ENCODE measurements at places on chromosomes 11 and 22.

GRCh38 chr22:44261861-44262595, 50.7 kb downstream of the SHISAL1 start:
- DNase-seq = no peak

GRCh38 chr22:35785181-35785923, 67.7 kb downstream of the APOL5 start:
- DNase-seq = no peak

- no peak for DNase-seq
These were observed 501 bp downstream of the CD151 start for GRCh38 chr11:833114-833791.

DNA sequence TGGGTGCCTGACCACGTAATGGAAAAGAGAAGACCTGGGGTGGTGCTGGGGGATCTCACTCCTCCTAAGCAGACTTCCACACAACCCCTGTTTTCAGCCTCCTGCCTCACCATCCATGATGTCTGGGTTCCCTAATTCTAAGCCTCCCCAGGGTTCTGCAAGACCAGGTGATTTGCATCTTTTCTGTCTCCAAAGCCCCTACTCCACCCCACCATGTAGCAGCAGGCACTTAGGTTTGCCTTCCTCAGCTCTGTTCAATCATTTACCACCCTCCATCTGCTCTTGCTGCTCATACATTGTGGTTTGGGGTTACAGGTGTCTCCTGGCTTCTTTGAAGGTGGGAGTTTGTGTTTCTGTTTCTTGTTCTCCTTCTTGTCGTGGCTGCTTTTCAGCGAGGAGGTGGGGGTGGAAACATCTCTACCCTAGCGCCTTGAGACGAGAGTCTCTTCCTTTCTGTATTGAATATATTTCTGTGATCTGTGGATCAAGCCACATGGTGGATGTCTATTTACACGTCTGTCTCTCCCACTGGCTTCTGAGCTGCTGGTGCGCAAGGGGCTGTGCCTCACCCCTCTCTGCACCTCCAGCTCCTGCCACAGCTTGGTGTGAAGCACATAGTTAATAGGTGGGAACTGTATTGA, 6.6 kb upstream of the SSTR3 start:
- DNase-seq = peak; percentile 71

GRCh38 chr11:69880826-69881445, 61.7 kb upstream of the FGF3 start:
- DNase-seq = no peak

- DNase-seq = no peak
These were observed 648.4 kb downstream of the ETS1 start for GRCh38 chr11:127939000-127939399.

DNA sequence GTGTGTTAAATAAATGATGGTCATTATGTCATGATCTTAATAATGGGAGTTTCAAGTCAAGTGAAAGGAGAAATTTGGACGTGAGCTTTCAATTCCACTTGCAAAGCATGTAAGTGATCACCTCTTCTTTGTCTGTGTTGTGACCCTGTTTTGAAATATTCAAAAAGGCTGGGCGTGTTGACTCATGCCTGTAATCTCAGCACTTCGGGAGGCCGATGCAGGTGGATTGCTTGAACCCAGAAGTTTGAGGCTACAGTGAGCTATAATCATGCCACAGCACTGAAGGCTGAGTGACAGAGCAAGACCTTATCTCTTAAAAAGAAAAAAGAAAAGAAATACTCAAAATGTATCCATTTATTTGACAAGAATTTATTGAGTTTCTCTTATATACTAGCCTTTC, 32.9 kb upstream of the EED start:
- DNase-seq = no peak

- no peak for DNase-seq
These were observed 1153.0 kb upstream of the TENM4 start for GRCh38 chr11:80593648-80594374.

- DNase-seq = no peak
These were observed 112.1 kb upstream of the DRD2 start for GRCh38 chr11:113587308-113587739.

- no peak for DNase-seq
These were observed 23.9 kb upstream of the DRICH1 start for GRCh38 chr22:23655891-23656475.

GRCh38 chr11:108713076-108713790, 48.4 kb downstream of the DDX10 start:
- DNase-seq = no peak

- DNase-seq = peak; percentile 54
These were observed 135.1 kb downstream of the BCR start for GRCh38 chr22:23315341-23315917.

GRCh38 chr11:96185220-96185768, 157.7 kb downstream of the MAML2 start:
- DNase-seq = no peak

GRCh38 chr11:18527512-18527911, 770 bp upstream of the TSG101 start:
- DNase-seq = no peak

DNA sequence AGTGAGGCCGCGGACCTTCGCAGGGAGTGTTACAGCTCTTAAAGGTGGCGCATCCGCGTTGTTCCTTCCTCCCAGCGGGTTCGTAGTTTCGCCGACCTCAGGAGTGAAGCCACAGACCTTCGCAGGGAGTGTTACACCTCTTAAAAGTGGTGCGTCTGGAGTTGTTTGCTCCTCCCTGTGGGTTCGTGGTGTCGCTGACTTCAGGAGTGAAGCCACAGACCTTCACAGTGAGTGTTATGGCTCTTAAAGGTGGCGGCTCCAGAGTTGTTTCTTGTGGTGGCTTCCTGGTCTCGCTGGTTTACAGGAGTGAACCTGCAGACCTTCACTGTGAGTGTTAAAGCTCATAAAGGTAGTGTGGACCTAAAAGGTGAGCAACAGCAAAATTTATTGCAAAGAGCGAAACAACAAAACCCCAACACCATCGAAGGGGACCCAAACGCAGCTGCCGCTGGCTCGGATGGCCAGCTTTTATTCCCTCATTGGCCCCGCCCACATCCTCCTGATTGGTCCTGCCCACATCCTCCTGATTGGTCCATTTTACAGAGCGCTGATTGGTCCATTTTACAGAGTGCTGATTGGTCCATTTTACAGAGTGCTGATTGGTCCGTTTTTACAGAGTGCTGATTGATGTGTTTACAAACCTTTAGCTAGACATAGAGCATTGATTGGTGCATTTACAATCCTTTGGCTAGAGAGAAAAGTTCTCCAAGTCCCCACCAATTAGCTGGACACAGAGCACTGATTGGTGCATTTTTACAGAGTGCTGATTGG, 1.2 kb upstream of the TMEM45B start:
- peak; percentile 75 for DNase-seq

GRCh38 chr11:74020539-74020938, 11.7 kb upstream of the UCP3 start:
- DNase-seq = no peak

- no peak for DNase-seq
These were observed 1.1 kb upstream of the PYGM start for GRCh38 chr11:64760759-64761420.

- DNase-seq = no peak
These were observed 387.5 kb downstream of the KCNA4 start for GRCh38 chr11:29629286-29629685.

DNA sequence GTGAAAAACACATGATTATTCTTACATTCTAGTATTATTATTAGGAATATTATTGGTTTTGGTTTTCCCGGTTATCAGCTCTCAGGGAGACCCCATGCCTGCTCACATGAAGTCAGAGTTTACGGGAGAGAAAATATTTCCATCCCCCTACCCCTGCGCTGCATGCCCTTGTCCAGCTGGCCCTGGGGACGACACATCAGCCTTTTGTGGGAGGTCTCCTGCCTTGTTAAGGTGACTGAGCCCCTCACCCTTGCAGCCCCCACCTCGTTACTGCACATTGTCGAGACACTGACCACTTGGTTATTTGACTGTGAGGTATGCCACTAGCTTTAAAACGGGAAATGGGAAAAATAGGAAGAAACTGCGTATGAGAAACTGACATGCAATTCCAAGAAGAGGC, 63.0 kb downstream of the PARVG start:
- no peak for DNase-seq

DNA sequence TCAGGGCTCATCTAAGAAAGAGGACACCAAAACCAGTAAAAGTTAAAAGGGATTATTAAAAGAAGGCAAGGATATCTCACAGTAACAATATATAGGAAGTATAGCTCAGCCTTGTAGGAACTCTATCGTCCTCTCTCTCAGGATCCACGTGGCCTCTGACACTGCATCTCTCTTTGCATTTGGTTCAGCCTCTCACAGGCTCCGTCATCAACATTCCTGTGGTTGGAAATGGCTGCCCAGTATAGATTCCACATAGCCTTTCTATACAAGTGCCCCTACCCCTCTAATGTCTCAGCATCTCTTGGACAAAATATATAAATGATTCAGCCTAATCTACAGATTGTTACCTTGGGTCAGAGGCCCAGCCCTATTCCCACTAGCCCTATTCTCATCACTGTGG, 101.3 kb upstream of the DBX1 start:
- DNase-seq = no peak

- DNase-seq = no peak
These were observed 64.2 kb downstream of the MICAL2 start for GRCh38 chr11:12174477-12175143.

- DNase-seq = no peak
These were observed 257.8 kb upstream of the B3GAT1 start for GRCh38 chr11:134669796-134670195.

- DNase-seq = no peak
These were observed 7.8 kb upstream of the CD248 start for GRCh38 chr11:66324664-66325063.

DNA sequence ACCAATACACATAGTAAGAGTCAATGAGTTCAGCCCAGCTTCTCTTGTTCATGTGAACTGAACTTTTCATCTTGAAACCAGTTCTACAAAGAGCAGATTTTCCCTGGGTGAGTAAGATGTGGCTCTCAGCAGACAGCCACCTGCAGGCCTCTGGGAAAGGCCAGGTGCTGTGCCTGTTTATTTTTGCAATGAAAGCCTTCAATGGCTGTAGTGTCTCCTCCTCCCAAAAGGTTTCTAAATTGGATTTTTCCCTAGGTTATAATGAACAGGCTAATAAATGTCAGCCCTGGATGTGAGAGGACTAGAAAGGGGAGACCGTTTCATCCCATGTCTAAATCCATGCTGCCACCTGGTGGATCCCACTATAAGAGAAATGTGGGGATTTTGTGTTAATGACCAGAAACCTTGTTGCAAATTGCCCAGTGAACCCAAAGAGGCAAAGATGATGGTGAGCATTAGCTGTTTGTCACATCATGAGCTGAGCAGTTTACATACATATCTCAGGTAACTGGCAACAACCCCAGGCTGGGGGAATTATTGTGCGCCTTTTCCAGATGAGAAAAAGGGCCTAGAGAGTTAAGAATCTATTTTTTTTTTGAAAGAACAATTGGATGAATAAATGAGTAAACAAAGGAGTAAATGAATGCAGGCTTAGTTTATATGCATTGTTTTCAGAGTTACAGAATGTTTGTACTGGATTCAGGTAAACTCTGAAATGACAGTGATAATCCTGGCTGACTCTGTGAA, 12.7 kb downstream of the C11orf91 start:
- DNase-seq = no peak

DNA sequence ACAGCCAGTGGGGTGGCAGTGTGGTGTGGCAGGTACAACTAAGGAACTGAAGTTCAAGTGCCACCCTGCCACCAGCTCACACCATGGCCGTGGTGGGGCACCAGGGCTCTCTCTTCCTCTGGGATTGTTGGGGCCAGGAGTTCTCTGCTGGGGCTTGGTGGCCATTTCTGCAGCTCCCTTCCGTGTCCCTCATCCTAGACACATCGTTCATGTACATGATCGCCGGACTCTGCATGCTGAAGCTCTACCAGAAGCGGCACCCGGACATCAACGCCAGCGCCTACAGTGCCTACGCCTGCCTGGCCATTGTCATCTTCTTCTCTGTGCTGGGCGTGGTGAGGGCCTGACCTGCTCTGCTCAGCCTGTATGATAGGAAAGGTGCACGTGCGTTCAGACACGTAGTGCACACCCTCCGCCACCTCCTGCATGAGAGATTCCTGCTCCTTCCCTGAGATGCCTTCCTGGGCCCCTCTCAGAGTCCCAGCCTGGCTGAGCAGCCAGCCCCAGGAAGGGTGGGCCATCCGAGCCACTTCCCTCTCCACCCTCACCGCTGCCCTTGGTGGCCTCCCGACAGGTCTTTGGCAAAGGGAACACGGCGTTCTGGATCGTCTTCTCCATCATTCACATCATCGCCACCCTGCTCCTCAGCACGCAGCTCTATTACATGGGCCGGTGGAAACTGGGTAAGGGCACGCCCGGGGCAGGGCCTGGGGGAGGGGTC, 7.3 kb upstream of the TAGLN start:
- no peak for DNase-seq

- DNase-seq = peak; percentile 81
These were observed at the start of gene FBXO3 for GRCh38 chr11:33773987-33774735. Gene FBXO3, minus strand, starts transcription at chr11:33774520. Its CDS starts 23 bp downstream, at chr11:33774497.

- DNase-seq = no peak
These were observed 52.7 kb downstream of the TBC1D22A start for GRCh38 chr22:46815132-46815531.

GRCh38 chr22:19234126-19234896, 55.8 kb upstream of the SLC25A1 start:
- no peak for DNase-seq

GRCh38 chr11:3134218-3134621, 30.9 kb downstream of the OSBPL5 start:
- peak; percentile 1 for DNase-seq

GRCh38 chr11:17313349-17314231, 37.1 kb downstream of the NUCB2 start:
- DNase-seq = no peak

- no peak for DNase-seq
These were observed 42.2 kb upstream of the CCDC134 start for GRCh38 chr22:41758231-41758630.

DNA sequence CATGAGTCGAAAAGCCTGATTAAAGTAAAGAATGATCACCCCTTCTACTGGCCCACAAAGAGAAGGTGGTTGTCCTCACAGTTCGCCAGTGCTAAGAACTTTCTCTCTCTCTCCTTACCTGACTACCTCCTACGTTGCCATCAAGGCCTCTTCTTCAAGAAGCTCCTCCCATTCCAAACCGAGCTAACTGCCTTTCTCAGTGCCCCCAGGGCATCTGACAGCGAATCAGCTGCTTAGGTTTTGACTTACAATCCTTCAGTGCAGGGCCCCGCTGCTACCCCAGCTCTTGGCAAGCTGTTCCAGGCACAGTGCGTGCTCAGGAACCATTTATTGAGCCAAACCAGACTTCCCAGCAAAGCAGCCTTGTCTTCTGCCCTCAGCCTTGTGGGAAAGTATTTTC, 5.8 kb downstream of the VSTM5 start:
- DNase-seq = no peak

DNA sequence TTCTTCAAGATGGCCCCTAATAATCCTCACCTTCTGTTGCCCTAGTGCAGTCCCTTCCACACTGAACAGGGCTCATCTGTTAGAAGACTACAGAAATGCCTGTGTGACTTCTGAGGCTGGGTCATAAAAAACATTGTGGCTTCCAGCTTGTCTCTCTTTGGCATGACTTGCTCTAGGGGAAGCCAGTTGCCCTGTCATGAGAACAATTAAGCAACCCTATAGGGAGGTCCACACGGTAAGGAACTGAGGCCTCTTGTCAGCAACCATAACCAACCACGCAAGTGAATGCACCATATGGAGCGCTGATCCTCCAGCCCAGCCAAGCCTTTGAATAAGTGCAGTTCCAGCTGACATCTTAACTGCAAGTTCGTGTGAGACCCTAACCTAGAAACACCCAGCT, 2.6 kb downstream of the LIPT2 start:
- no peak for DNase-seq

GRCh38 chr11:116478669-116479668, 293.8 kb downstream of the BUD13 start:
- DNase-seq = no peak

GRCh38 chr11:81174646-81175330, 1558.9 kb downstream of the FAM181B start:
- no peak for DNase-seq

GRCh38 chr11:117750357-117750756, 46.7 kb downstream of the DSCAML1 start:
- DNase-seq = no peak
